Endothelial cell (in vitro differentiated cells): ENCODE measurements at places on chromosomes 4 and X. TPM values are rescaled to one million over a fixed set of nuclear protein-coding genes. Genes with fewer than 3 reads are reported as not detected.

GPR143 gene
- 16.8 TPM for total RNA-seq

DCAF4L1 gene
- total RNA-seq = 0.44 TPM

MAGEA8 gene
- not detected for total RNA-seq

TMEM271 gene
- not detected for total RNA-seq

- H3K27me3 ChIP-seq = no peaks in the 10 kb centered on the region
- no peak for DNase-seq
- no peak overlapping the region for H3K27ac ChIP-seq
- no peak overlapping the region for H3K4me3 ChIP-seq
- no peaks in the 10 kb centered on the region for H3K4me1 ChIP-seq
Measured at GRCh38 chr4:62627671-62628070, 1427.5 kb downstream of the ADGRL3 start.

DNA sequence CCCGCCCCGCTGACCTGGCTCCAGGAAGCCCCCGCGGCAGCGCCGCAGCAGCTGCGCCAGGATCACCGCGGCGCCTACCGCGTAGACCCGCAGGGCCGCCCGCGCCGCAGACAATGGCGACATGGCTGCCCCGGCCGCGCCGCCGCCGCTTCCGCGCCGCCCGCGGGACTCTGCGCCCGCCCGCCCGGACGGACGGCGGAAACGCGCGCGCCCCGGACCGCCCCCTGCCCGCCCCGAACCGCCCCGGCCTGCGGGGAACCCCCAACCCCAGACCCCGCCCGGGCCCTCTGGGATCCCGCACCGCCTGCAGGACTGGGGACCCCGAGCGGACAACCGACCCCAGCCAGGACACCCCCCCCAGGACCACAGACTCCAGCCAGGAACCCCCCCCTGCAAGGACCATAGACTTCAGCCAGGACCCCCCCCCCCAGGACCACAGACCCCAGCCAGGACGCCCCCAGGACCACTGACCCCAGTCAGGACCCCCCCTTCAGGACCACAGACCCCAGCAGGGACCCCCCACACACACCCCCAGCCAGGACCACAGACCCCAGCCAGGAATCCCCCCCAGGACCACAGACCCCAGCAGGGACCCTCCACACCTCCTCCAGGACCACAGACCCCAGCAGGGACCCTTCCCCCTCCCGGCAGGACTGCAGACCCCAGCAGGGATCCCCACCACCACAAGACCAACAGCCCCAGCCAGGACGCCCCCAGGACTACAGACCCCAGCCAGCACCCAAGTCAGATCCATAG, at the start of the genes DHRSX and ZBED1:
DHRSX (minus strand) TSS at position 174 of the 756 bp plus-strand sequence; CDS start at position 123, 51 bp downstream.
ZBED1 (minus strand) TSS at position 174 of the 756 bp plus-strand sequence. CDS start 10,257 bp downstream, outside the sequence.
- H3K4me3 ChIP-seq = peak within 1 kb of the TSS; percentile 91
- peak; percentile 54 for DNase-seq
- no peaks in the 10 kb centered on the region for H3K36me3 ChIP-seq
- peaks cover 7% of the 10 kb centered on the region for H3K27me3 ChIP-seq
- H3K27ac ChIP-seq = peak within 1 kb of the TSS; percentile 80
- peaks cover 18% of the 10 kb centered on the region for H3K4me1 ChIP-seq

DNA sequence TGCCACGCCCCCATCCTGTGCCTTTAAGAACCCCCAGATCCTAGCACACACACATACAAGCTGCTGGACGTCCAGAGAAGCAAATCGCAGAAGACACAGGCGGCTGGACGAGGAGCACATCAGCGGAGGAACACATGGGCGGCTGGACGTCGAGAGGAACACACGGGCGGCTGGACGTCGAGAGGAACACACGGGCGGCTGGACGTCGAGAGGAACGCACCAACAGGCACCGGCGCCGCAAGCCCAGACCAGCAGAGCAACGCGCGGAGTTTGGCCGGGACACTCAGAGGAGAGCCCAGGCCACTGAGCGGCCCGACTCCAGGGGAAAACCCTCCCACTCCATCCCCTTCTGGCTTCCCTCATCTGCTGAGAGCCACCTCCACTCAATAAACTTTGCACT, 17.2 kb downstream of the ZCCHC13 start:
- no peak overlapping the region for H3K27ac ChIP-seq
- H3K27me3 ChIP-seq = peaks cover 7% of the 10 kb centered on the region
- H3K4me3 ChIP-seq = no peak overlapping the region
- no peaks in the 10 kb centered on the region for H3K36me3 ChIP-seq
- no peak for DNase-seq

DNA sequence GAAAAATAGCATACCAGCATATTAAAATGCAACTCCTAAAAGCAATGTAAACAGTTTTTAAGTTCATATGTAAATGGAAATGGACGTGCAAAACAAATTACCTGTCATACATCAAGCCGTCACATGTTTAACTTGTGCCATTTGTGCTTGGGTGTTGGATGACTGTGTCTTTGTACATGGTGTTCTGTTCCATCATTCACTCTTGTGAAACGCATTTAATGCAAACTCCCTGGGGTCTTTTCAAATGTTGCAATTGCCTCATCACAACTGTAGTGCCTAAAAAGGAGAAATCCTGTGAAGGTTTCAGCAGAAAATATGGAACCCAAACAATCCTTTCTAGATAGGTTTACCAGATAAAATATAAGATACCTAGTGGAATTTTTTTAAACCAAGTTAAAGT, 52.4 kb downstream of the PHOX2B start:
- H3K4me1 ChIP-seq = no peaks in the 10 kb centered on the region
- no peak overlapping the region for H3K27ac ChIP-seq
- no peaks in the 10 kb centered on the region for H3K27me3 ChIP-seq
- DNase-seq = no peak
- no peak overlapping the region for H3K4me3 ChIP-seq
- H3K36me3 ChIP-seq = peaks cover 27% of the 10 kb centered on the region
